Gastroesophageal sphincter (tissue), 4 donors: ENCODE measurements at places on chromosomes 1 and 21. TPM values are rescaled to one million over a fixed set of nuclear protein-coding genes. Genes with fewer than 3 reads are reported as not detected.

DNA sequence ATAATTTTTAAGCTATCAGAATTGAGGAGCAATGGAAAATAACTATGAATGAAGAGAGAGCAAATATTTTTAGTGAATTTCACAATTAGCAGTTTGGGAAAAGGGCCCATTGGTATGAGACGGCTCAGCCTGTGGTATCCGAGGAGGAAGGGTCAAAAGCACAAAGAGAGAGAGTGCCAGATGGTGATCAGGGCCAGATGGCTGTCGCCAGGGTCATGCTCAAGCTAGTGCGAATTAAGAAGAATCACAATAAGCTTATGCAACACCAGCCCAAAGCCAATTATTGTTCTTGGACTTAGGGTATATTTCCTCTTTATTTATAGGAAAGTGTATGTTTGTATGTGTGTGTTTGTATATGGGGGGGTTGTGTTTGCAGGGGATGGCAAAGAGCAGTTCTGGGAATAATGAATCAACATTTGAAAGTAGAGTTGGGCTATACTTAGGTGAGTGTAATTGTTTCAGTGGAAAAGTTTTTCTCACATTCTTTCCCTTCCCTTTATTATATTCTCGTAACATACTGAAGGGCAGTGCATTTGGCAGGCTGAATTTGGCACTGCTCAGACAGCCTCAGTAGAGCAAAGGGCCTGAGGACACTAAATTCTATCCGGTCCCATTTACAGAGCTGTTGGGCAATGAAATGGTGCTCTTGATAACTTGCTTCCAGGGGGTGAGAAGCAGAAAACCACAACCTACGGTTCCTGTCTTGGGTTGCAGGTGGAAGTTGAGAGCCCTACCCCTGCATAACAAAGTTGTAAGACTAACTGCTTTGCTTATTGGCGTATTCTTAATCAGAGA, 19.5 kb upstream of the DDR2 start:
- peak; percentile 84 for ATAC-seq

Gene TFF2
- total RNA-seq = not detected

GRCh38 chr1:234934611-234935033, 194.0 kb downstream of the TOMM20 start:
- no peak for ATAC-seq

Gene AQP10
- not detected for total RNA-seq

- ATAC-seq = no peak
Observed at GRCh38 chr1:84834419-84835064, 58.5 kb downstream of the LPAR3 start.

Gene FMO3
- total RNA-seq = 5.5 TPM

Gene WDR64
- total RNA-seq = not detected

Gene PDE9A
- total RNA-seq = 10.6 TPM

GRCh38 chr1:86515597-86515996, 31.3 kb upstream of the CLCA4 start:
- no peak for ATAC-seq

Gene TMCC2
- total RNA-seq = 8.9 TPM

DNA sequence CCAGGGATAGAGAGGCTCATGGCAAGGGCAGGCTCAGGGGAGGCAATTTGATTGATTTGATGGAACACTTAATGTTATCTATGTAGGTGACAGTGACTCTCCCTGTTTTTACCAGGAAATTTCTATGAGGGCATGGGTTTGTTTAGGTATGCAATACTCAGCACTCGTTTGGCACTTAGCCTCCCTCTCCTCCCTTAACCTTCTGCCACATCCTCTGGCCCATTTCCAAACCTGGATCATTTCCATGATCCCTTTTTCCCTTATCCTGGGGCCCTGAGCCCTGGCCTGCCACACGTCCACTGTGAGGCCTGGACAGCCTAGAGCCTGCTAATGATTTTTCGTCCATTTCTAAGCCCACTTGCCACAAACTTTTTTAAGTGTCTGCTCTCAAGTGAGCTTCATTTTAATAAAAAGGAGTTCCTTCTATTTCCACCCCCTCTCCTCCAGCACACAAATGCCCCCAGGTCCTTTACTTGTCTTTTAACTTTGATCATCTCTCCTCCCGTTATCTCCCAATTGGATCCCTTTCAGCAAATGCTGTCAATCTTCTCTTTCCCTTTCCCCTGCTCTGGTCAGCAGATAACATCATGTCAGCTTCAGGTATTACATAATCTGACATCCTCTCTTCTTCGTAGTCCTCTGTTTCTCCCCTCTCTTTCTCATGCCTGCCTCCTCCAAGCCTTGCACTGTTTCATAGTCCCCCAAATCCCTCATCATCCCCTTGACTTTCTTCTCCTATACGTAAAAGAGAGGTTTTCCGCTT, 37.8 kb upstream of the GADD45A start:
- ATAC-seq = peak; percentile 44

Gene LCE1F
- not detected for total RNA-seq

DNA sequence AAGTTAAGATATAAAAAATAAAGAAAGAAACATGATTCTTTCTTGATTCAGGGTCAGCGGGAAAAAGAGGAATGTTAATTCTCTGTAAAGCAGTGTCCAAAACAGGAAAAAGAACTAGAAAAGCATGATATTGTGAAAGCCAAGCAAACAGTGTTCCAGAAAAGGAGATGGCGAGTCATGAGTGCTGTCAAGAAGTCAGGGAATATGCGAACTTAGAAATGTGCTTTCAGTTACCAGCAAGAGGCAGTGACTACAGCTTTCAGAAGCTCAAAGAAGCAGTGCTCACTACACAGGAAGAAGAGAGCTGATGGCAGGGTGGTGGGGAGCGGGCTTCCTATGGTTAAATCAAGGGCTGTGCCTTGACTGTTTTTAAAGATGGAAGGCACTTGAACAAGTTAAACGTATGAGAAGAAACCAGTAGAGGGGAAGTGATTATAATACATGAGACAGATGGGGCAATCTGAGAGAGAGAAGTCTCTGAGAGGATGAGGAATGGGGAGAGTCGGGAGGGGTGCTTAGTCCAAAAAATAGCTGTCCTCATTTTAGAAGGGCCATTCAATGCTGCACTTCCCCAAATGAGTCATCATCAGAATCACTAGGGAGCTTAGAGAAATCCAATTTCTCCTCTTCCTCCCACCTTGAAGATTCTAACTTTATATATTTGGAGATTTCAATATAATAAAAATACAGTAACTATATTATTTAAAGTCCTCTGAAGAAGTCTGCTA, 90.4 kb downstream of the KCNK1 start:
- ATAC-seq = no peak

Gene GJA9
- not detected for total RNA-seq

Gene TCHH
- total RNA-seq = 0.19 TPM

Gene NT5C1A
- total RNA-seq = 1.1 TPM

- no peak for ATAC-seq
Observed at GRCh38 chr1:198196630-198197029, 39.8 kb downstream of the NEK7 start.

- peak; percentile 77 for ATAC-seq
Observed at GRCh38 chr1:3491291-3492246, 37.1 kb downstream of the ARHGEF16 start.

DNA sequence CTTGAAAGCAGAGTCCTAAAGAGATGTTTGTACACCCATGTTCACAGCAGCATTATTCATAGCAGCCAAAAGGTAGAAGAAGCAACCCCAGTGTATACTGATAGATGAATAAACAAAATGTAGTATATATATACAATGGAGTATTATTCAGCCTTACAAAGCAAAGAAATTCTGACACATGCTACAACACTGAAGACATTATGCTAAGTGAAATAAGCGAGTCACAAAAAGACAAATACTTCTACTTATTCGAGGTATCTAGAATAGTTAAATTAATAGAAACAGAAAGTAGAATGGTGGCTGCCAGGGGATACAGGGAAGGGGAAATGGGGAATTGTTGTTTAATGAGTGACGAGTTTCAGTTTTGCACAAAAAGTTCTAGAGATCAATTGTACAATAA, 23.5 kb downstream of the COP1 start:
- no peak for ATAC-seq

DNA sequence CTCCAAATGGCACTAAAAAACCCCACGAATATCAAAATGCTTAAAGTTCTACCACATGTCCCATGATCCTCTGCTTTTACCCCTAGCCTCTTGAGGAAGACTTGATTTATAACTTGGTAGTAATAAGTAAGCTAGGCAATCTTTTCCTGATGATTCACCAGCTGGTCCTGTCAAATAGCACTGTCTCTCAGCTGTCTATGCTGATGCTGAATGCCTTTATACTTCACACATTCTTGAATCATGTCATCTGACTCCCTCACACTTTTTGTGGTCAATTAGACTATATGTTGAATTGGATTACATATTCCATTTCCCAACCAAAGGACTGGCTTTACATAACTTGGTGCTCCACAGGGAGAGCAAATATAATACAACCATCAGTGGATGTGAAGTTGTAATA, 16.6 kb downstream of the C21orf91 start:
- ATAC-seq = no peak

DNA sequence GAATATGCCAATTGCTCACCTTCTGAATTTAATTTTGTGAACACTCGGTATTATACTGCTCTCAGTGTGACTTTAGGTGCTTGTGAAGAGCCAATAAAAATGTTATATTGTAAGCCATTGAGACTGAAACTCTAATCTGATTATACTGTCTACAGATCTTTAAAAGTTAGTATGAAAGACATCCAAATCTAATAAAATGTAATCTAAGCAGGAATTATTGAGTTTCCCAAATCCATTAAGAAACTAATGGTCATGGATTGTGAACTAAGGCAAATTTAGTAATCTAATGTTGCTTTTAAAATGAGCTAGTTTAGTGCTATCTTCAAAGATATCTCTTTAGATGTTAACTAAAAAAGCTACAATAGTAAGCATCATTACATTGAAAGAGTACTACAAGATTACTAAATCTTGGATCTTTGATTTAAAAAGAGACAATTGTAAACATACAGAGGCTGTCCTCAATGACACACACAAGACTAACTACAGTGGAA, 1132.4 kb upstream of the B3GALT2 start:
- no peak for ATAC-seq

Gene CYP4A11
- not detected for total RNA-seq

Gene C1orf167
- 0.40 TPM for total RNA-seq

GRCh38 chr1:62181532-62181931, 13.1 kb upstream of the L1TD1 start:
- no peak for ATAC-seq

Gene SPATA45
- not detected for total RNA-seq

DNA sequence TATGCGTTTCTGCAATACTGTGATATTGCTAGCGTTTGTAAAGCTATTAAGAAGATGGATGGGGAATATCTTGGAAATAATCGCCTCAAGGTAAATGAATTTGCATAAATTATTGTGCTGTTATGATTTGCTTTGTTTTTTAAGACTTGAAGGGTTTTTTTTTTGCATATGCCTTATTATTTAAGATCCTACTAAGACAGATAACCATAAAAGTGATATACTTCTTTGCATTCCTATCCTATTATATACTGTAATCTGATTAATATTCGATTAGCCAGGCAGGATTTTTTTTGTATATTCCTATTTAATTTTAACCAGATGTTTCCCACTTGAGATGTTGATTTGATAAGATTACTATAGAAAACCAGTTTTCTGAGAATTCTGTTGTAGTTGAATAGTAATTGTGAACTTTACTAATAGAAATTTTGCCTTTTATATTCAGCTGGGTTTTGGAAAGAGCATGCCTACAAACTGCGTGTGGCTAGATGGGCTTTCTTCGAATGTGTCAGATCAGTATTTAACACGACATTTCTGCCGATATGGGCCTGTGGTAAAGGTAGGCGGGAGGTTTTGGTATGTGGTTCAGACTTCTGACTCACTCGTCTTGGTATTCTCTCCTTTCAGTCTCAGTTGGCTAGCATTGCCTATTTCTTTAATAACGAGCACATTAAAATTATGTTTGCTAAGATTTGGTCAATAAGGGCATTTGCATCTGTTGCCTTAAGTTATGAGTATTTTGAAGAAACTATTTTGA, 56.8 kb downstream of the ZBTB17 start:
- ATAC-seq = no peak

DNA sequence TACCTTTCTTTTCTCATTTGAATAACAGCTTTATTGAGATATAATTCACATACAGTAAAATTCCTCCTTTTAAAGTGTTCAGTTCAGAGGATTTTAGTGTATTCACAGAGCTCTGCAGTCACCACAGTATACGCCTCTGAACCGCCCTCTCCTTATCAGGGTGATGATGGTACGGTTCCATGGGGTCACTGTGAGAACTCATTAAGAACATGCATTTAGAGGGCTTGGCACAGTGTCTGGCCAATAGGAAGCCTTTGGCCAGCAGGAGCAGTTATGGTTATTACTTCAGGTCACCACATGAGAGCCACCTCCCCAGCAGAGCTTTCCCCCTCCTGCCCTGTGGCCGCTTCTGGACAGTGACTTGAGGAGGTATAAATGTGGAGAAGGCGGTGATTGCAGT, 27.3 kb downstream of the KCNQ4 start:
- no peak for ATAC-seq

DNA sequence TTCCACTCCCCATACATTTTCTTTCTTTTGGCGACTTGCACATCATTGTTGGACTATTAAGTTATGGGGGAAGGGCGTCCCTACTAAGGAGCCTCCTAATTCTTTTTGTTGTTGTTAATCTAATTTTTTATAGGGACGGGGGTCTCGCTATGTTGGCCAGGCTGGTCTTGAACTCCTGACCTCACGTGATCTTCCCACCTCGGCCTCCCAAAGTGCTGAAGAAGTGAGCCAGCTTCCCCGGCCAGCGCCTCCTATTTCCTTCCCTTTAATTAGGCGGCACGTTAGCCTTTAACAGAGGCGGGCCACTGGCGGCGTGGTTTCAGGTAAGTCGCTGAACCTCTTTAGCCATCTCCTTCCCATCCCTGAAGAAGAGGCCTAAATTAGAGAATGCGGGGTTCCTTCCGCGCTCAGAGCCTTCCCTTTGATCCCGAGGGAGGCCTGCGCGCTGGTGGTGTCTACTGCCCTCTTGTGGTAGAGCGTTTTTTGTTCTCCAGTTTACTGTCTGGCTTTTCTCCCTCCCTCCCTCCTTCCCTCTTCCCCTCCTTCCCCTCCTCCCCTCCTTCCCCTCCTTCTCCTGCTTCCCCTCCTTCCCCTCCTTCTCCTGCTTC, 38.1 kb downstream of the TNFRSF9 start:
- ATAC-seq = peak; percentile 85

Gene KRTAP24-1
- total RNA-seq = not detected

GRCh38 chr1:235553112-235553551, 48.9 kb upstream of the B3GALNT2 start:
- ATAC-seq = no peak

Gene AUNIP
- total RNA-seq = 0.52 TPM

Gene SLC30A2
- not detected for total RNA-seq

Gene DRAXIN
- 0.16 TPM for total RNA-seq

GRCh38 chr1:116170721-116171589, 59.8 kb downstream of the MAB21L3 start:
- ATAC-seq = no peak

- no peak for ATAC-seq
Observed at GRCh38 chr21:31594726-31595125, 64.8 kb upstream of the SOD1 start.

DNA sequence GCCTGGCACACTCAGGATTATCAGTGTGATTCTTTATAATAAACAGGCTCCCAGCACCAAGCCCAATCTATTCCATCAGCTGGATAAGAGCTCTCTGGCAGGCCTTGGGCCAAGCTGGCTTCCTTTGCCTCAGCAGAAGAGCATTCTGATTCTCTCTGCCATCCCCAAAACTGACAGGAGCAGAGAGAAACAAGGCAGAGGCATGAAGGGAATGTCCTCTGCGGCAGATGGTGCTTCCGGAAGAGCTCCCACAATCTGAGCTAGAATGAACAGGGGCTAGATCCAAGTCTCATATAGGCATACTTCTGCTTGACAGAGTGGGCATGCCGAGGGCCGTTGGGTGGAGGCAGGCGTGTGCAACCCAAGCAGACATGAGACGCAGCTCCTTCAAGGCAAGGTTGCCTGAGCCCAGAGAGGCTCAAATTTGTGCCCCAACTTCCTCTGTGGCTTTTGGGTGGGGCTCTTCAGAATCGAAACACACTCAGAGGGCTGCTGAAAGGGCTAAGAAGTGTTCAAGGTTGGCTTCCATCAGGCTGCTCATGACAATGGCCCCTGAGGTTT, 4.0 kb downstream of the CAPN2 start:
- no peak for ATAC-seq
